ENCODE measurements at places on chromosomes 4 and X.

- DNase-seq = no peak
These were observed 133.2 kb downstream of the KDM6A start for GRCh38 chrX:45006002-45006800.

DNA sequence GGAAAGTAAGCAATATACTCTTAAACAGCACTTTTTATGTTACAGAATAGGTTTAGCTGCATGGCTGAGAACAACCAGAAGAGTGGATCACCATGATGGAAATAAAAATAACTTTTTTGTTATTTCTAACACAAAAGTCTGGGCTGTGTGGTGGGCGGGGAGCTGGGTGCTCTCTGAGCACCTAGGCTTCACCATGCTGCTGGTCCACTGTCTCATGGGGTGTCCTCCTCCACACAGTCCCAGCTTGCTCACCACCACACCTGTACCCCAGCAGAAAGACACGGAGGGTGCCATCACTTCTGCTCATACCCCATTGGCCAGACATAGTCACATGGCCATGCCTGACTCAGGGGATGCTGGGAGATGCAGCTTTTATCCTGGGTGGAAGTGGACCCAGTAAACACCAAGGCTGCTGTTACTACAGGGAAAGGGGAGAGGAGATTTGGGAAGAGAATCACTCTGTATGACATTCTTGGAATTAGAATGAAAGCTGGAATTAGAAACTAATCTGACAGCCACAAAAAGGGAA is 45.0 kb downstream of the CPZ start:
- DNase-seq = no peak

DNA sequence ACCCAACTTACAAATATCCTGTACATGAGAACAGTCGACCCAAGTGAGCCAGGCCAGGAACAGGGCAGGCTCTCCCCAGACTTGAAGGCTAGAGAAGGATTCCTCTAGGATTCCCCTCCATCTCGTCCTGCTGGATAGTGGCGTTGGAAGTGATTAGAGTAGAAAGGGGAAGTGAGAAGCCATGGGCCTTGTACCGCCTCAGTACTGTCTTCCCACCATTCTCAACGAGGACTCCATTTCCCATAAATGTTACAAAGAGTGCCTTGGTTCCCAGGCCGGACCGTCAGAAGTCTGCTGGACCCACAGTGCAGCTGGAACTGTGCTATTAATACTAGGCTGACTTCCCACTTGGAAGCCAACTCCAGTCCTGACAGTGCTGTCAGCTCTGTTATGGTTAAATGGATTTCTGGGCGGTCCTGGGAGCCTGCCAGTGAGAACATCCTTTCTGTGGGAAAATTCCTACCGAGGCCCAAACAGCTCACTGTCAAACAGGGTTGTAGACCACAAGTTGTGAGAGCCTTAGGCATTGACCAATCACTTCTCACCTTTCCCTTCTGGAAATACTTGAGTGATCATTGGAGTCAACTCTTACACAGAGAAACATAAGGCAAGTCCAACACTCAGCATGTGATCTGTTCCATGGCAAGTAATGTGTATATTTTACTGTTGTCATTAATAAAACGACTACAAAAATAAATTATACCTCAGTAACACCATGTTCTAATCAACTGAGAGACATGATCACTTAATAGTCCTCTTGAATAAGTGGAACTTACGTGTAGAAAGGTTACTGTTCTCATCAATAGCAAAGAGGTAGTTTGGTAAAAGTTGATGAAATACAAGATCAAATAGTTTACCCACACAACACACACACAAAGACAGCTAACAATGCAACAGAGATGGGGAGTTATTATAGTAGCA is 58.4 kb downstream of the AMELX start:
- no peak for DNase-seq

GRCh38 chrX:43618366-43619205 is 37.5 kb upstream of the MAOA start:
- DNase-seq = no peak

GRCh38 chr4:3305610-3306371 is 13.0 kb downstream of the RGS12 start:
- no peak for DNase-seq

DNA sequence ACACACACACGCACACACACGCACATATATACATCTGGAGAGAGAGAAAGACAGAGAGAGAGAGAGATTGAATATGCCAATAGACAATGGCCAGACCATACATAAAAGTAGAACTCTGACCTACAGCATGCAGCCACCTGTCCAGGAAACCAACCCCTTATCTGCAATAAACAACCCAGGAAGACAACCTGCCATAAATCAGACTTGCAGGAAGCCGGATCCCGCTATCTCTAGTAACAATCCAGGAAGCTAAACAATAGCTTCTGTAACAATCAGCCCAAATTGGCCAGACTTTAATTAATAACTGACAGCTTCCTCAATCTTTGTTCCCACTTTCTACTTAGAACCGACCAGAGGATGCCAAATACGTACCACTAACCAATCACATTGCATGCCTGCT is 173.2 kb downstream of the LDB2 start:
- DNase-seq = no peak

GRCh38 chrX:133726642-133727041 is 258.8 kb downstream of the GPC3 start:
- no peak for DNase-seq
